ENCODE measurements at places on chromosomes 6 and 20.

- no peak for DNase-seq
Observed at GRCh38 chr20:4555188-4555890, 166.4 kb upstream of the PRND start.

- no peak for DNase-seq
Observed at GRCh38 chr6:17724341-17724740, 17.6 kb upstream of the NUP153 start.

DNA sequence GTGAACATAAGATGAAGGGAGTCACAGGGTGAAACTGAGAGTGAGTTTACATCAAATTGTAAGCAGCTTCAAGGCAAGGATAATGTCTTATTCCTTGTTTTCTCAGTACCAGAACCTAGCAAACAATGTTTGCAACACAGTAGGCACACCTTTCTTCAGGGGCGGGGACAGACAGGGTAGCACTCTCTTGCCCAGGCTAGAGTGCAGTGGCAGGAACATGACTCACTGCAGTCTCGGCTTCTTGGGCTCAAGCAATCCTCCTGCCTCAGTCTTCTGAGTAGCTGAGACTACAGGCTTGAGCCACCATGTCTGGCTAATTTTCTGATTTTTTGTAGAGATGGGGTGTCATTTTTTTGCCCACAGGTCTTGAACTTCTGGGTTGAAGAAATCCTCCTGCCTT is 299.8 kb downstream of the CD83 start:
- no peak for DNase-seq

DNA sequence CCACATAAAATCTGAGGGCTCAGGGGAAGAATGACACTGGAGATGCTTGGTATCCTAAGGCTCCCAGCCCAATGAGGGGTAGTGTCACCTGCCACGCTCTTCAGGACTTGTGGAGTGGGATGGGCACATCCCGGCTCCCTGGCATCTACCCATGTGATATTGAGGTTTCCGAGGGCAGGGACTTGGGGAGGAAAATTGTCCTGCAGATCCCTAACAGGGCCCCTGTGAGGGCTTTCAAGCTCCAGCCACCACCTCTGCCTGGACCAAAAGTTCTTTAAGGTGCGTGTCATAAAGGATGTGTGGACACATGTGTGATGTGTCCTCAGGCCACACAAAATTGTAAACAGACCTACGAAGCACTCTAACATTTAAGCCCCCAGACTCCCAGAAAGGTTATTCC is 2.5 kb downstream of the SCML4 start:
- DNase-seq: no peak

DNA sequence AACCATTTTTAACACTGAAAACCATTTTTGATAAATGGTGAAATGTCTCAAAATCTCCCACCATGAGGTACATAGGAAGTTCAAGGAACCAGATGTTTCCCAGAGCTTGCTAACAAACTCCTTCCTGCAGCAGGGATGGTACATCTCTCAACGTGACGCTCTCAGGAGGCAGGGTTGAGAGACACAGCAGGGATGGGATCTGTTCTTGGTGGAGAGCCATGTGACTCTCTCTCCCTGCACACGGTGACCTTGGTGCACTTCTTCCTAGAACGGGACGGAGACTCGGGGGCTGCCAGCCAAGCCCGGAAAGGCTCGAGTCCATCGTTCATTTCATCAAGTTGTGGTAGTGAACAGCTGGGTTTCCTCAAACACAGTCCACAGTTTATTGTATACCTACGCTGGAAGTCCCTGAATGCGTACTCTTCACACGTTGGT is 94.2 kb downstream of the FAM50B start:
- DNase-seq: no peak

DNA sequence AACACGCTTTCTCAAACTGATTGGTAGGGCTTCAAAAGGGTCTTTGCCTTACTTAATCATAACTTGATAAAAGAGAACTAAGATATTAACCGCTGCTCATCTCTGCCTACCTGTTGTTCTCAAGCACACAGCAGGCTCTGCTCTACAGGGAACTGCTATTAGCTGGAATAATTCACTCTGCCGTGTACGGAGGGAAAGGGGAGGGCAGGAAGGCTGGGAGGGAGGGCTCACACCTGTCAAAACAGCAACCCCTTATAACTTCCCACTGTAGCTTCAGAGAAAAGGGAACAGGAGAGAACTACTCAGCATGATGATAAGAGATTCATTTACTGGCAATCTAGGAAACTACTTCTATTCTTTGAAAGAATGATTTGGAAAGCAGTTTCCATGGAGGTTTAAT is 75.1 kb downstream of the ZMYND8 start:
- no peak for DNase-seq

DNA sequence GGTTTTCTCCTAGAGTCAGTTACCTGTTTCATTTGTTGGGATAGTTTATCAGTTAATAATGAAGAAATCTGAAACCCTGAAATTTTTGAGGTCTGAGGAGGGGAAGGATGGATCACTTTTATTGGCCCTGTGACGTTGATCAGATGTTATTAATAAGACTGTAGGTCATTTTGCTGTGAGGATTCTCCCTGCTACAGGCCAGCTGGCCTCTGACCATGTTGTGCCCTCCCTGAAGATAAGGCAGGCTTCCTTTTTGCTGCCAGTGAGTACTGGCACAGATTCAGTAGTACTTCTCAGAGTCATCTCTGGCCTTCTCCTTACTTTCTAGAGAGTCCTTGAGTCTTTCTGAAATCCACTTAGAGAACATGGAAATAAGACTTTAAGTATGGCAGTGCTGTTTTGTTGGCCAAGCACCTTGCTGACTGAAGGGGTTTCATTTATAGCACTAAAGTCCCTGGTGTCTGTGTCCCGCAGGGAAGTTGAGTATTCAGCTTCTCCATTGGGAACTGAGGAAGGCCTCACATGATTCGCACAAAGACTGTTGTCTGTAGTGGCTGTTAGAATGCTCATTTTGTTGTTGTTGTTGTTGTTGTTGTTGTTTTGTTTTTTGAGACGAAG is 202.6 kb downstream of the DTNBP1 start:
- DNase-seq: no peak

GRCh38 chr6:76351275-76351674 is 278.8 kb upstream of the IMPG1 start:
- DNase-seq: no peak

DNA sequence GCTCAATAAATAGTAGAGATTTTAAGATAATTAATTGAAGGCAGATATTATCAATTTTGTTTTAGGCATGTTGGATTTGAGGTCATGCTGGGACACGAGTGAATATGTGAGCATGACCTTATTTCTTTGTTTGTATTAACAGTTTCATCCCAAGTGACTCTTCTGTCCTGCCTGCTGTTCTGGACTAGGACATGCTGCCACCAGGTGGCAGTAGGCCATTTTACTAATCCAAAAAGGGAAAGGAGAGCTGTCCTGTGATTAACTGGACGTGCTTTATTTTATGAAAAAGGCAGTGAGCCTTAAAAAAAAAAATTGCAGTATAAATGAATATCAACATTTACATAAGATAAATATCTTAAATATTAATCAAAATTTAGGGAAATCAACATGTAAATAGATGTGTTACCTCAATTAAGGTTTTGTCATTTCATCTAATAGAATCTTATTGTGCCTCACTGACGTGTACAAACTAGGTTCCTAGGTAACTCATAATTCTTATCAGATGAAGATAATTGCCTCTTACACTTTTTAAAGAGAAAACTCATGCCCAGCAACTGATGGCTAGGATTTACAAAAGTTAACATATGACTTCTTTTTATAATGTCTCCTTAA is 49.8 kb downstream of the FRK start:
- no peak for DNase-seq

DNA sequence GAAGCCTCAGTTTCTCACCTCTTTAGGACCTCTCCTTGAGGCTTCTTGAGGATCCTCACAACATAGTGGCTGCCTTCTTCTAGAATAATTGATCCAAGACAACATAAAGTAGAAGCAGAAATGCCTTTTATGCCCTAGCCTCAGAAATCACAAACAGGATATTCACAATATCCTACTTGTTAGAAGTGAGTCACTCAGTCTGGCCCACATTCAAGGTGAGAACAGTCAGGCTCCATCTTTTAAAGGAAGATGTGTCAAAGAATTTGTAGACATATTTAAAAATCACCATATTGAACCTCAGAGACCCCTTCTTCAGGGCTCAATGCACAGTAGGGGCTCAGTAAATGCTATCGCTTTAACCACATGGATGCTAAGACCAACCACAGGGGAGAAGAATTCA is 20.8 kb upstream of the FAM83D start:
- DNase-seq: no peak

GRCh38 chr6:25035174-25035511 is 99.4 kb upstream of the RIPOR2 start:
- DNase-seq: no peak

DNA sequence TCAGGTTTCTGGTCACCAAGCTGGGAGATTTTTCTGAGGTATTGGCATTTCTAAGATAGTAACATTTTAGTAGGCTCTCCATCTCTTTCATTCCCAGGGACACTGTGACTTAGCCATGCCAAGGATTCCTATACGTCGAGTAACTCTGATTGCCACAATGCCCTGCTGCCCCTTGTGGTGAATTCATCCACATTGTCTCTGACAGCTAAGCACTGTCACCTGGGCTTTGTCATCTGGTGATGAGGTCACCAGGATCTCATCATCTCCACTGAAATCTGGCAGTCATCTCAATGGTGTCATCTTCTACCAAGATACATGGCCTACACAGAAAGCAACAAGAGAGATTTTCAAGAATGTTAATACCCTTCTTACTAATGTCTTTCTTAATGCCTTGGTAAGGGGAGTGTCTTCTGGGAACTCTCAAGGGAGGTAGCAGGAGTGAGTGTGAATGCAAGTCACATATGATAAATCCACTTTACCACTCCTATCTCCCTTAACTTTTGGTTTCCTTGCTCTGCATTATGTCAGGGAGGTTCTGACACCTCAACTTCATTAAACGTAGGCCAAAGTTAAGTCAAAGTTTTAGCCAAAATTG is 246.7 kb downstream of the CD109 start:
- no peak for DNase-seq

GRCh38 chr6:125013938-125014660 is 51.9 kb downstream of the RNF217 start:
- no peak for DNase-seq

DNA sequence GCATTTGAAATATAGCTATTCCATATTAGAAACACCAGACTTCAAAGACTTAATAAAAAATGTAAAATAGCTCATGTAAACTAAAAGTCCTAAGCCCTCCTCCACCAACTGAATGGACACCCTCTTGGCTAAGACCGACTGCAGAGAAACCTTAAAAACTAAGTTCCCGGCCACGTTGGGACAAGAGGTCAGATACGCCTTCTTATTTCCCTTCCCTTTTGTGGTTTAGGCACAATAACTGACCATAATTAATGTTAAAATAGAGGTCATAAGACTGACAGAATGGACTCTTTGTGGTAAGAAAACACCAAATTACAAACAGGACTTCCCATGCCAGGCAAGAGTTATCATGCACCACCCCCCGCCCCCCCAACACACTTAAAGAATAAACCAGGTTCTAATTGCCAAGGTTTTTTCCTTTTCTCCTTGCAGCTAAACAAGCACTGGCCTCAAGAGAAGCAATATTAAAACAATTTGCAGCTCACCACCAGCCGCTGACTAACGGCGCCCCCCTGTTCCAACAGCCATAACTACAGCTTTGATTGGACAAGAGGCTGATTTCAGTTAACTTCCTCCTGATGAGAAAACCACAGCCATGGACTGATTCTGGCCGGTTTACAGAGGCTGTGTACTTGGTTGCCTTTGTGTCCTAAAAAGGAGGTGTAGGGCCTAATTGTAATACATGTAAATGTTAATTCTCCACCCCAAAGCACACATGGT is 10.7 kb upstream of the LAMP5 start:
- no peak for DNase-seq

DNA sequence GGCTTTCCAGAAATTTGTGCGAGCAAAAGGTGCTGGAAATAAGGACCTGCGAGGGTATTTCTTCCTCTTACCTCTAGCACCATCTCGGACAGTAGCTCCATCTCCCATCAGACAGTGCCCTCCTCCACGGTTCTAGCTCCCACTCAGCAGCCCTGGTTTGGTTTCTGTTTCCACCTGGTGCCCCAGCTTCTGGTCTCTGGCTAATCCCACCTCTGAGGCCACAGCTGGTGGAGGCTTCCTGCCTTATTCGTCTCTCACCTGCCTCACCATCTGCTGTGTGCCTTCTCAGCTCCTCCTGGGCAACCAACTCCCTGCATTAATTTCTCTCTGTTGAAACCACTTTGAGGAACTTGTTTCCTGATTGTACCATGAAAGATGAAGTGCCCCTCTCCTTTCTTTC is 162.4 kb upstream of the CDYL start:
- no peak for DNase-seq

GRCh38 chr6:147057188-147057587 is 147.0 kb upstream of the STXBP5 start:
- DNase-seq: no peak

GRCh38 chr20:35087791-35088190 is 4.8 kb downstream of the TRPC4AP start:
- DNase-seq: no peak

GRCh38 chr6:43939281-43940070 is 169.5 kb downstream of the VEGFA start:
- peak; percentile 76 for DNase-seq

DNA sequence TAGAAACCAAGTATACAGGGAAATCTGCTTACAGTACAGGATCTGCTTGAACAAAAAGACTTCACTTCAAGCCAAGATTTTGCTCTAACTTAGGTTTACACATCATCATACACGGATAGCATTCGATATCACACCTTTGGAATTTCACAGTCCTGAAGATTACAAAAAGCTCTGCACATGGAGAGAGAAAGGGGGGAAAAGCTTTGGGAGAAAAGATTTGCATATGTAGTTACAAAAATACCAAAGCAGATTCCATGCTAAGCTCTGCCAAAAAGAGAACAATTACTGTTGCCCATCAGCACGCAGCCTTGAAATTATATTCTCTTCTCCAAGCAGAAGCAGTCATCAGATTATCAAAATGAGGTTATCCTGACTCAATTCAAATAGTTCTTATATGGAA is 62.0 kb downstream of the HIVEP2 start:
- no peak for DNase-seq

GRCh38 chr6:2185466-2185865 is 59.9 kb downstream of the GMDS start:
- no peak for DNase-seq

DNA sequence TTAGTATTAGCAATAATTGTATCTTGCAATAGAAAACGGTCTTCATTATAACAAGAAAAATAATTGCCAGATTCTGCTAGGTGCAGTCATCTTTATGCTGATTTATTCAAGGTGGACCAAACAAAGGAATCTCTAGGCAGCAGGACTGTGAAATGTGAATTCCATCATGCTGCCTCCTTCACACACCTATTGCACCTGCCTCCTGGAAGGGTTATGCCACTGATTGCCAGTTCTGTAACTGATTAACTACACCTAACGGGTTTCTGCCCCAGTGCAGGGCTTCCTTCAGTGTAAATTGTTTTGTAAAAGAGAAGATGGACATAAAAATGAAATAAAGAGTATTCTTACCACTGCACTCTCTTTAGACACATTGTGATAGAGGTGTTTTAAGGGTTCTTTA is 96.1 kb downstream of the FOXO3 start:
- no peak for DNase-seq

GRCh38 chr20:4667371-4667773 is 54.3 kb upstream of the PRND start:
- DNase-seq: no peak

Data from mesenteric fat pad (tissue), 1 donor.